ENCODE measurements at places on chromosomes 12 and 14. TPM values are rescaled to one million over a fixed set of nuclear protein-coding genes. Genes with fewer than 3 reads are reported as not detected.

Gene P2RX4
- total RNA-seq, result 4.7 TPM

Gene OR4E2
- not detected for total RNA-seq

DNA sequence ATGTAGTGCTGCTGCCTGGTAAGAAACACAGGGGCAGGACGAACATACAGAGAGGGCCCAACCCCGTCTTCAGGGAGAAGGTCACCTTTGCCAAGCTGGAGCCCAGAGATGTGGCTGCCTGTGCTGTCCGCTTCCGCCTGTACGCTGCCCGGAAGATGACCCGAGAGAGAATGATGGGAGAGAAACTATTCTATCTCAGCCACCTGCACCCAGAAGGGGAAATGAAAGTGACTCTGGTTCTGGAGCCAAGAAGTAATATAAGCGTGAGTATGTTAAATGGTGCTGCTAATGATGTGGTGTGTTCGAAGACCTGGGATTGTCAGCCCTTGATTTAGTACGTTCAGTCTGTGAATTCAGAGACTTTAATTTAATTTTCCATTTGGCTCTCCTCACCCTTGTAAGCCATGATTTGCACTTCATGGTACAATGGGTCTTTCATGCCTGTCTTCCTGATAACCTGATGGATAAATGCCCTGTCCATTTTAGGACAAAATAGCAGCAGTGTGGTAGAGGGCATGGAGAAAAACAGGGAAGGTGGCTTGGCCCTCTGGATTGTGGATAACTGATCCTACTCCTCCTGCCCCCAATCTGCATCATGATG, 318.9 kb downstream of the SNAPC1 start:
- no peak for DNase-seq

DNA sequence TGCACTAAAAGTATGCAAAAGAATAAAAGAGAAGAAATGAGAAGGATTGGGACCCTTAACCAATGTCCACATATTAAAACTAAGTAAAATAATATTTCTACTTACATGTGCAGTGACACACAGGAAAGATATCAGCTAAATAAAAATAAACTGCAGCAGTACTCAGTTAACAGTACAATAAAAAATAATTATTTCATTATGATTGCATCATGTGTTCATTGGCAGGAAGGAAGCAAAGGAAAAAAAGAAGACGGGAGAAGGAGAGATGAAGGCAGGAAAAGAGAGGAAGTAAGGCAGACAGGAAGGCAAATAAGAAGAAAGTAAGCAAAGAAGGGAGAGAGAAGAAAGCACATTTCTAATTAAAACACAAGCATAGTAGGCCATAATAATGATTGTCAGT, 33.0 kb downstream of the RASSF9 start:
- no peak for DNase-seq

Gene CLEC4C
- not detected for total RNA-seq

Data from left ventricle myocardium inferior (tissue), 1 donor.